NCI-H748 treated with DMSO at 0.1 percent for 48 hours (cell line): ENCODE measurements at places on chromosomes 1 and 21.

DNA sequence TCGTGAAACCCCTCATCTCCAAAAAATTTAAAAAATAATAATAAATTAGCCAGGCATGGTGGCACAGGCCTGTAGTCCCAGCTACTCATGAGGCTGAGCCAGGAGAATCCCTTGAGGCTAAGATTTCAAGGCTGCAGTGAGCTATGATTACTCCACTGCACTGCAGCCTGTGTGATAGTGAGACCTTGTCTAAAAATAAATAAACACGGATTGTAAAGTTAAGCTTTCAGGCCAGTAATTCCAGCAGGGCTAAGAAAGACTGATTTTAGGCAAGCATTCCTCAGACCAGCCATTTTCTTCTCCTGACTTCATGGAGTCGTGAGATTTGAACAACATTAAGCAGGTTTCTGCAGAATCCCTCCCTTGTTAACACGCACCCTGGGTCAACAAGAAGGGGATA lies 77.2 kb upstream of the EFHD2 start:
- DNase-seq, result no peak

DNA sequence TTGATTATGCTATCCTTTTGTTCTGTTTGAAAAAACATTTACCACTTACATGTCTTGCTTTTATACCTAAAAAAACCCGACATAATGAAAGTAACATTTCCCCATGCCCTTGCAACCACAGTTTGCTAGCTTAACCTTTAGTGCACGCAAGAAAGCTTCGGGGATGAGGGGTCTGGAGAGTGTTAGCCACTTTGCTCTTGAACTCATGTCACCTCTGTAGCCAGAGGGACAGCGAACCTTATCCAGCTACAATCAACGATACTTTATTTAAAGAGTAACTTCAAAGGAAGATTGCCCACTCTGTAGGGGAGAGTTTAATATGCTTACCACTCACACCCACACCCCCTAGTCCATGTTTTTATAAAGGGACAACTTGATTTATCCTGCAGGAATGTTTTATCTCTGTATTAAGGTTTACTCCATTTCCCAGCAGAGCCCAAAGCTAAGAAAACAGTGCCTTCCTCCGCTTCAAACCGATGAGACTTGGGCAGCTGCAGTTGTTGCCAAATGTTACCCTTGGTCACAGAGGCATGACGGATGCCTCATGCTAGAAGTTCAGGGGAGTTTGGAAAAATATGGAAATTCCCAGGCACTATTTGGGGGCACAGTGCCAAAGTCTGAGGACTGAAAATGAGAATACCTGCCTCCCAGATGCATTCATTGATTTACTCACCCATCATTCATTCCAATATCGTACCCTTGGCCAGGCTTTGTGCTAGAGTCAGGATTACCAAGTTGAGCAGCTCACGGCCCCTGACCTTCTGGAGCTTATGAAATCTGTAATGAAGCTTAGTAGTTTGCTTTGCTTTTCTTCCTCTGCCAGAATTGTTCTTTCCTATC lies 61.4 kb upstream of the VCAM1 start:
- DNase-seq, result no peak

DNA sequence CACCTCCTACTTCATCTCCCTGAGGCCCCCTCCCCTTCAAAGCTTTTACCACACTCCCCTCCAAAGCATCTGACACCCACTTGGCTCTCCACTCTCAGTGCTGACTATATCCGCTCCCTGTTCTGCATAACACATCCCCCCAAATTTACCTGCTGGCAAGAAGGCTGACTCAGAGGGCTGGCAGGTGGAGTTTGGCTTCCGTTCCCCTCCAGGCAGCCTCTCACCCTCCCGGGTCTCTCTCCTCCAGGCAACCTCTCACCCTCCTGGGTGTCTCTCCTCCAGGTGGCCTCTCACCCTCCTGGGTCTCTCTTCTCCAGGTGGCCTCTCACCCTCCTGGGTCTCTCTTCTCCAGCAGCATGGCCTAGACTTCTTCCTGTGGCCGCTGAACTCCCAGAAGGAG lies 562.1 kb downstream of the NPHP4 start:
- no peak for DNase-seq

DNA sequence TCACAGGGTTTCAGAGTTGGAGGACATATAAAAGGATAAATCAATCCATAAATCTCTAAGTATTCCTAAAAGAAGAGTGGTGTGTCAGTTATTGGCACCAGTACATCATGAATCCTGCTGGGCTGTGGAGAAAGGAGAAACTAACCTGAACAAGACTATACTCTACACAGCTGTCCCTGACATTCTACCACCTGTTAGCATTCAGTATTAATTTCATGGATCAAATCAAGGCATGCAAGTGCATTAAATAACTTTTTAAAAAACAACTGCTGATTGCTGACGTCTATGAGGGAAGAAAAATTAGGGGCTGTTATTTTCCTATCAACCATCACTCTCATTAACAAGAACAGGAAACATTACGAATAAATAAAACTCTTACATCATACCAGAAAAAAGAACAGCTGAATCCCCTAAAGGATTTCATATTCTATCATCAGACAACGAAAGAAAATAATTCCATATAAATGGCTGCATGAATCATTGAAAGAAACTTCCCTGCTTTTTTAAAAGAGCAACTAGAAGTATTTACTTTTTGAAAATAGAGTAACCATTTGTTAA lies 121.7 kb downstream of the ATF6 start:
- DNase-seq, result no peak

GRCh38 chr1:2583331-2583791 lies 3.2 kb upstream of the PRXL2B start:
- DNase-seq, result no peak

GRCh38 chr1:13662493-13662892 lies 37.5 kb upstream of the PRDM2 start:
- DNase-seq, result no peak

GRCh38 chr1:180525715-180526039 lies 23.3 kb upstream of the ACBD6 start:
- DNase-seq, result no peak

GRCh38 chr1:56254130-56254529 lies 325.2 kb downstream of the PLPP3 start:
- no peak for DNase-seq

- DNase-seq, result no peak
Observed at GRCh38 chr1:56965916-56966697, at the start of gene C8B. Gene C8B, minus strand, starts transcription at chr1:56966015. Its CDS starts 67 bp downstream, at chr1:56965948.

GRCh38 chr1:109873278-109874175 lies 37.1 kb upstream of the CSF1 start:
- no peak for DNase-seq

DNA sequence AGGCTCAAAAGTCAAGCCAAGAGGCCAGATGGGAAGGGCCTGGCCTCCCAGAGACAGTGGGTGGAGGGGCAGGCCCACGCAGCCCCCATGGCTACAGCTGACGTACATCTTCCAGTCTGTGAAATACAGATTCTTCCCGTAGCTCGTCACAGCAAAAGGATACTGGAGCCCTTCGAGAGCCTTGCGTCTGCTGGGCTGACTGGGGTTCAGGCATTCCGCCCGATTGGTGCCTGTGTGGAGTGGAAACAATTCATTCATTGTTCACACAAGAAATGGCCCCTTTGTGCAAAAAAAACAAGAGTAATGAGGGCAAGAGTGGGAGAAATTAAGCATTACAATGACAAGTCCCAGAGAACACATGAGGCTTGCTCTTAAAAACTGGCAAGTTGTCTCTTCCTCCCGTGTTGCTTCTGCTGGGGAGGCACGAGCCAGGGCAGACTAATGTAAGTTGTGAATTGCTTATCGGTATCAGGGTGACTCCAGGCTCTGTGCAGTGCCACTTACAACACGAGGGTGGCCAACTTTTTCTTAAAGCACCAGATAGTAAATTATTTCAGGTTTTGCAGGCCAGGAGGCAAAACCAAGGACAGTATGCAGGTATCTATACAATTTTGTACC lies 85.1 kb downstream of the NID1 start:
- no peak for DNase-seq

- no peak for DNase-seq
Observed at GRCh38 chr1:20846461-20847374, 59.6 kb upstream of the HP1BP3 start.

DNA sequence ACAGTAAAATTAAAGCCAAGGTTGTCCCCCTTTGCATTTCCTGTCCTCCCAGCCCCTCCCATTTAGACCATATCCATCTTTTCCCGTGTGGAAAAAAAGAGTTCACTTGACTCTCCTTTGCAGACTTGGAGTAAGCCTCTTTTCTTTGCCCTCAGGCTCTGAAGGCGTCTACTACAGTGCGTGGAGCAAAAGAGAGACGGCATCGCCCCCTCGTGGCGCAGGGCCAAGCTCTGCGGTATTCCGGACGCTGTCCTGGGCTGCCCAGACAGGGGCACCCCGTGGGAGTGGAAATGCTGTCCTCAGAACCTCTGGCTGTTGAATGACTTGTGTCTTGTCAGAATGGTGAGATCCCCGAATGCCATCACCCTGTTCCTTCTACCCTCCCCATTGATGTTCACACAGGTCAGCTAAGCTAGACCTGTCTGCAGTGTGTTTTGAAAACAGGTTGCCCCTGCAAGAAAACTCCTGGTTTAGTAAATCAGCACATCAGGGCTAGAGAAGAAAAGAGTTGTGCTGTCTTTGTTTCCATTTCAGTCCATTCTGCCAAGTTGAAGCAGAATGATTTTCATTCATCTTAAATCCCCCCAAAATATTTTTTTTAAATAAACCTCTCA lies 12.3 kb upstream of the GJA8 start:
- peak; percentile 53 for DNase-seq

DNA sequence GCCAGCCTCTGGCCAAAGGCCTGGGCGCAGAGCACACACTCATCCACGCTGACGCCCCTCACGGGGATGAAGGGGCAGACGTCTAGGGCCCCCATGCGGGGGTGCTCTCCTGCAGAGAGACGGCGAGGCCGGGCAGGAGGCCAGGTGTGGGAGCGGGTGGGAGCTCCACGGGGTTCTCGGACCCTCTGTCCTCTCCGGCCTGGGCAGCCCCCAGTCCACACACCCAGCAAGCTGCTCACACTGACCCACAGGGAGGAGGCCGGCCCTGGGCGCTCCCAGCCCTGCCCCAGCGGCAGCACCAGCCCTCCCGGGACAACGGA lies 2.5 kb downstream of the FTCD start:
- no peak for DNase-seq

GRCh38 chr1:237146241-237146640 lies 104.3 kb downstream of the RYR2 start:
- DNase-seq, result no peak

DNA sequence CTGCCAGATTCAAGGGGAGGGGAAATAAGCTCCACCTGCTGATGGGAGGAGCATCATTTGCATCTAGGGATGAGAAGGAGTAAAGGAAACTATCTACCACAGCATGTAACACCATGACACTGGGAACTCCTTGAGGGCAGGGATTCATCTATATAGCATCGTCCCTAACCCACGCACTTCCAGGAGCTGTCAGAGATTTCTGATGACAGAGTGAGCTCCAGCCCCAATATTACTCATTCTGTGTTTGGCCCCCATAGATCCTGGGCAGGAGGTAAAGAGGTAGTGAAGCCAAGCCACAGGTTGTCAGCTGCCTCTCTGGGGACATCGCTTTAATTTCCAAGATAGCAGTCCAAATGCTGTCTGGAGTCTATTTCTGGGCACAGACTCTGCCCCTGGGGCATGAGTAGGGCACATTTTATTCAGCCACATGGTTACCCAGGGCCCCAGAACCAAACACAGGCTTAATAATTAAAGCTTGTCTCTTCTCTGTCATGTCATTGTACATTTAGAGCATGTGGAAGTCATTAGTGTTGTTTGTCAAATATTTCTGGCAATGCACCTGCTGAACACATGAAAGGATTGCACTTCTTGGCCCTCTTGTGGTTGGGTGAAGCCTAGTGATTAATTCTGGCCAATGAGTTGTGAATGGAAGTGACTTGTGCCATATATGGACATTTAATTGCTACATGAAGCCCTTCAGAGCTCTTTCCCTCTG lies 105.9 kb upstream of the POU3F1 start:
- peak; percentile 79 for DNase-seq

GRCh38 chr1:152386940-152387339 lies 27.1 kb downstream of the CRNN start:
- DNase-seq, result no peak

GRCh38 chr21:38913120-38913892 lies 107.6 kb downstream of the ETS2 start:
- DNase-seq, result no peak

GRCh38 chr1:144551107-144551542 lies 41.6 kb upstream of the PPIAL4F start:
- DNase-seq, result no peak

DNA sequence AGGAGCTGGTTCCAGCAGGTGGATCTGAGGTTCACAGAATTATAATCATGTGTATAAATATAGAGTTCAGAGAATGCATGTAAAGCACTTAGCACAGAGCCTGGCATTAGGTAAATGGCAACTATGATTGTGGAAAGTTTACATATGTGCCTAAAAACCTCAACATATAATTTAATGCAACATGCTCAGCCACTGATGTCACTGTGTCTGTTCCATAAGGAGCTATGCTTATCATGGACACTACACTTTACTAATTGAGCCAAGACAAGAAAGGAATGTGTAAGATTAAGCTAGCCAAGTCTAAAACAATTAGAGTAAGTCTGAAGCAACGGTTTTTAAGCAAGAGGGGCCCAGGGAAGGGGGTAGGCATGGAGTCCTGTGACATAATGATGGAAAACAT lies 61.5 kb downstream of the GNG12 start:
- DNase-seq, result no peak

- no peak for DNase-seq
Observed at GRCh38 chr1:200262326-200262965, 147.4 kb downstream of the ZNF281 start.

- no peak for DNase-seq
Observed at GRCh38 chr1:167726008-167726407, 4.2 kb downstream of the MPZL1 start.
